HCT116 (cell line): ENCODE measurements at places on chromosomes 3 and 15. TPM values are rescaled to one million over a fixed set of nuclear protein-coding genes. Genes with fewer than 3 reads are reported as not detected.

The OR5K3 gene
- total RNA-seq: not detected

DNA sequence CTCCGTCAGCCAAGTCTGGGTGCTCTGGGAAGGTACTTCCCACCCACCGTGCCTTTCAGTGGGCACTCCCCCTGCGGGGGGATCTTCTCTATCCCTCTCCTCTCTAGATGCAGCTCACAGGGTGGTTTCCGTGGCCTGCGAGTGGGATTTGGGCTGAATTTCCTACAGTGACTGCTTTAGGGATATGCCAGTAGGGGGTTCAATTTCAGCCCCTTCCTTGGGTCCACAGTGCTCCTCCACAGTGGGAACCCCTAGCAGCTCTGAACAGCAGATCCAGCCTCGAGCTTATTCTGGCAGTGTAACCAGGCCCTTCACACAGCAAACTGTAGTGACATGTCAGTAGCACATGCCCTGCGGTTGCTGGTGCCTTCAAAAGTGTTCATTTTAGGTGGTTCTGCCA lies 155.7 kb downstream of the CHDH start:
- no peak for DNase-seq

DNA sequence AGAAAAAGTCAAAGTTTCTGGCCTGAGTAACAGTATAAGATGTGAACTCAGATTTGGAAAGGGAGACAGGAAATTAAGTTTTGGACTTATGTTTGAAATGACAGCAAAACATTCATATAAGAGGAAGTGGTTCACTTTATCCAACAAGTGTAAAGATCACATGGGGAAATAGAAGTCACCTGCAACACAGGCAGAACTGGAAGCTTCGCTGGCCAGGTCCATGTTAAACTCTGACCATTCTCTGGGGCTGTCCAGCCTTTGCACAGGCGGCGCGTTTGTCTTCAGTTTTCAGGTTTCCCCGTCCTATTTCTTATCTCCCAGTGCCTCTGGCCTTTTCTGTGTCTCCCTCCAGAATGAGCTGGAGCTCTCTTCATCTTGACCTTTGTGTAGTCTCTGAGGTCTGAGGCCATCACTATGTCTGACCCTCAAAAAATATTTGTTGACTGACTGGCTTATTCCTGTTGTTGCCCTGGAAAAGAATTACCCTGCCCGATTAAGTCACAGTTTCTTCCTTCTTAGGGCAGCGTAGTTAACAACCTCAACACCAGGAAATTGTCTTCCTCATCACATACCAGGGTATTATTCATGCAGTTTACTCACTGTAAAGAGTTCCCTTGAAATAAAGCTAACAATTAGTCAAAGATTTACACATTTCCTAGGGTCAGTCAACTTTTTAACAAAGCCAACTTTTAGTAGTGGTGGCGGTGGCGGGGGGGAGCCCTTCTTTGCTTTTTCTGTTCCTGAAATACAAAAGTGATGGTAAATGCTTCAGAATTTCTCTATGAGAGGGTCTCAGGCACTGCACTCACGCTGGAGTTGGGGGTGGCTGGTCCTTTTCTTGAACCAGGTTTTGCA lies 959 bp upstream of the RASA2 start:
- DNase-seq: peak; percentile 12

The RPL14 gene
- total RNA-seq: 2,938 TPM

- no peak for DNase-seq
Measured at GRCh38 chr3:183698318-183698751, 738 bp downstream of the YEATS2 start.

The TNFSF10 gene
- total RNA-seq: 0.20 TPM

DNA sequence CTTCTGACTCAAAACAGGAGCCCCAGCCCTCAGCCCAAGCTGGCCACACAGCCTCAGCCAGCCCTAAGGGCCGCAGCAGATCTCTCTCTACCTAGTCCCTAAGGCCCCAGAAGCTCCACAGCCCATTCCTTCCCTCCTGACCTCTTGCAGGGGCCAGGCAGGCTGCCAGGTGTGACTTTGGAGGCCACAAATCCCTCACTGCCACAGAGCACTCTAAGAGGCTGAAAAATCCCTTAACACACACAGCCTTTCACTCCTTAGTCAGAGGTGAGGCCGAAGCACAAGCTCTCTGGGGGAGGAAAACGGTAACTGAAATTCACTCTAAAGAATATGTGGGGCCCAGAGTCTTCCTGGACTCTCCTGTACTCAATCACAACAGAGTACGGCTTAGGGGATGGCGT lies 23.3 kb downstream of the LRRC2 start:
- DNase-seq: no peak

GRCh38 chr15:83404121-83404520 lies 43.0 kb upstream of the SH3GL3 start:
- DNase-seq: no peak

The CHL1 gene
- not detected for total RNA-seq

- DNase-seq: no peak
Measured at GRCh38 chr3:46713898-46714552, 3.6 kb downstream of the PRSS50 start.

GRCh38 chr3:30222441-30222840 lies 384.0 kb upstream of the TGFBR2 start:
- no peak for DNase-seq

The NOX5 gene
- 0.91 TPM for total RNA-seq

DNA sequence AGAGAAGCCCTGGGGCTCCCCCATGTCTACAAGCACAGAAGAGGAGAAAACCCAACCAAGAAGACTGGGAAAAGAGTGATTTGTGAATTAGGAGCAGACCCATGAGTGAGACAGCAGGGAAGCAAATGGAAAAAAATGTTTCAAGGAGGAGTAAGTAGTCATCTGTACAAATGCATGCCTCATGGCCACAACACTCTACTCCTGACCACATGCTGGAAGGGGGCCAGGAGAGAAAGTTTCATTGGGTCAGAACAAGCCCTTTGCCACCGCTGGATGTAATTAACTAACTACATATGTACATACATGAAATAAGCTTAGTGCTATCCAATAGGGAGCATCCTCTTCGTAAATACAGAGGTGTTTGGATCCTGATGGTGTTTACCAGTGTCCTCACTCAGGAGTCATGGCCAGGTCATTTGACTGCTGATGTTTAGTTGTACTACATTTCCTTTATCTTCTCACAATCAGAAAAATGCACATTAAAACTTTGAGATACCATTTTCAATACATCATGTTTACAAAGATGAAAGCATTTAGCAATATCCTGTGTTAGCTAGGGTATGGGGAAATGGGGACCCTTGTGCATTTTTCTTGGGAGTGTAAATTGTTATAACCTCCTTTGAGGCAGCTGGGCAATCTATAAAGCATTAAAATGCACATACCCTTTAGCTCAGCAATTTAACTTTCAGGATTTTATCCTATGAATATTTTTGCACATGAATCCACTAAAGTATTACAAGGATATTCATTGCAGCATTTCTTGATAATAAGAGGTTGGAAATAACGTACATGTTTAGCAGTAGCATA lies 27.1 kb downstream of the CLRN1 start:
- DNase-seq: no peak

- DNase-seq: no peak
Measured at GRCh38 chr15:37733628-37734027, 200.8 kb upstream of the TMCO5A start.

The SOX2 gene
- total RNA-seq: 0.15 TPM

DNA sequence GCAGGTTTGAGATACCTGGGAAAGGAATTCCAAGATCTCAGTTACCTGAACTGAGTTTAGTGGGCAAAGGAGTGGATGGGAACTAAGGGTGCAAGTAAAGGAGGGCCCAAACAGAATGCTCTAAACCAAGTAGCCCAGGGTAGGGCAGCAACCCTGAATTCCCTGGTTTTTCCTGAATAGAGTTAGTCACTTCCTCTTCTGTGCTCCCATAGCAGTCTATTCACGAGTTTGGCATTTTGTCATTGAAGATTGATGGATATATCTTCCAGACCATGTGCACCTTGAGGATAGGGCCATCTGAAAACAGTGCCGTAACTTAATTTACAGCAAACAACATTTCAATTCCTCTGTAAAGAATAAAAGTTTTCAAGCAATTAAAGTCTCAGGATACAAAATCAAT lies 18.5 kb upstream of the PTX3 start:
- no peak for DNase-seq

- no peak for DNase-seq
Measured at GRCh38 chr3:10933021-10933420, 59.5 kb upstream of the SLC6A1 start.

DNA sequence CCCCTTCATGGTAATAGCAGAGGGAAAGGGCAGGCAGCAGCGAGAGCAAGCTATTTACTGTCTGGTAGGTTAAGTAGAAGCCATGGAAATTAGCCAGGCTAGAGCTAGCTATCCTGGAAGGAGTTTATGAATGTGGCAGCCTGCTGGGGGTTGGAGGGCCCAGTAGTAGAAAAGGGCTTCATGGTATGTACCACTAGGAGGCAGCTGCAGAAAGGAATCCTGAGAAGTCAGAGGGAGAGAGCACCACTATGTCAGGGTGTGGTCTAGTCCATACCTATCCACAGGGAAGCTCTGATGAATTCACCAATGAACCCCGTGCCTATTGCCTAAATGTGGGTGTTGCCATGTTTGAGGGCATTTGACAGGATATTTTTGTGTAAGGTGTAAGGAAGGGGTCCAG lies 55.0 kb downstream of the PLAAT1 start:
- DNase-seq: no peak

- no peak for DNase-seq
Measured at GRCh38 chr3:180612364-180612763, 10.4 kb downstream of the TTC14 start.

DNA sequence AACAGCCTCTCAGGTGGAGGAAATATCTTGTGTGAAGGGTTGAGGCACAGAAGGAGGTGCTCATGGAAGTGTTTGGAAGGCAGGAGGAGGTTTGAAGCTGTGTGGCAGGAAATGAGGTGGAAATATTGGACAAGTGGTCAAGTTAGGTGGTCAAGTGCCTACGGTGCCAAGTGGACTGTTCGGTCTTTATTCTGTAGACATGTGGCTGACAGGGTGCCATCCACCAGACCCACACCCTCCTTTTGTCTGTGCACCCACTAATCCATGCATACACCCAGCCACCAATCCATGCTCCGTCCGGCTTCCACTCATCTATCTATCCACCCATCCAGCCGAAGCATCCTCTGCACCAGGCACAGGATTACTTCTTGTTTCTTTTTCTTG lies 2.2 kb downstream of the SLC6A20 start:
- no peak for DNase-seq

The TM6SF1 gene
- not detected for total RNA-seq

The PLAAT1 gene
- total RNA-seq: not detected

- DNase-seq: no peak
Measured at GRCh38 chr15:95718441-95718840, 612.1 kb upstream of the NR2F2 start.

- no peak for DNase-seq
Measured at GRCh38 chr15:34282384-34282783, 55.2 kb downstream of the SLC12A6 start.

The APH1B gene
- total RNA-seq: 8.5 TPM

- DNase-seq: no peak
Measured at GRCh38 chr3:10655105-10655504, 149.7 kb upstream of the ATP2B2 start.

DNA sequence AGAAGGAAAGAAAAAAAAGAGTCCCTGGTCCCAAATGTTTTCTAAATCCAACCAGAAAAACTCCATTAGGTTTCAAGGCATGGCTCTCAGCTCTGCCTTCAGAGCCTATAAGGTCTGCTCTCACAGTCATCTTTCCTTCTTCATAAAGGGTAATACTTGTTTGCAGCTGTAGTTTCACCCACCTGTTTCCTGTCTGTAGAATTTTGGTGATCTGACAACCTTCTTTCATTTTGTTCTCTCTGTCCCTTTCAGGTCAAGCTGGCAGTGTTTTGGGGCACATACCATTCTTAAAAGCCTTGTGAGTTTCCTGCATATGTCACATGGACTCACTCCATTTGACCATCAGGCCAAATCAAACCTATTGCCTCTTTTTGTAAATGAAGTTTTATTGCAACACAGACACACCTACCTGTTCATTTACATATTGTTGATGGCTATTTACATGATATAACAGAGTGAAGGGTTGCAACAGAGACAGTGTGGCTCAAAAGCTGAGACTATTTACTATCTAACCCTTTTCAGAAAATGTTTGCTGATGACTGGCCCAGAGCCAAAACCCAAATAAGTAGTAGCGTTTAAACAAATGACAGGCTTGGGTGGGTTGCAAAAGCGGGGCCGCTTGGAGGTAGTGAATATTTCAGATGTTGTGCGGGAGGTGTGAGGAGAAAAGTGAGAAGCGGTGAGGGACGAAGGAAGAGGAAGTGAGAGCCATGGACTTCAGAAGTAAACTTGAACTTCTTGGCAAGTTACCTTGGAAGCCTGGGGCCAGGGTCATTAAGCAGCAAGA lies 292.7 kb upstream of the PROK2 start:
- no peak for DNase-seq

DNA sequence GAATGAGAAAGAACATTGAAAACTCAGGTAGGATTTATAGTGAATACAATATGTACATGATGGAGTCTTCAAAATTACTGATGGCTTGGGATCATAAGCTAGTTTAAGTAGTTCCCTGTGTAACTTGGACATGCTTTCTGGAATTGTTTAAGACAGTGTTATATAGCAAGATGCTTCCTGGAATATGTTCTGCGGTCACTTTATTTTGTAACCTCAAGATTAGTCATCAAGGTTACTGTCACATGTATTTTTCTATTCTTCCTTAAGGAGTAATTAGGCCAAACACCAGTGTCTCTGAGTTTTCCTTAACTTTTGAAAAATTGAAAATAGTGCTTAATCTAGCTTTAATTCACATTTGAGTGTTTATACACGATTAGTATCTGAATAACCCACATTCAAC lies 760.3 kb upstream of the ARRDC4 start:
- DNase-seq: no peak

GRCh38 chr15:73686781-73687256 lies 2.6 kb downstream of the CD276 start:
- no peak for DNase-seq

- no peak for DNase-seq
Measured at GRCh38 chr3:195700319-195700718, 20.5 kb upstream of the MUC20 start.

DNA sequence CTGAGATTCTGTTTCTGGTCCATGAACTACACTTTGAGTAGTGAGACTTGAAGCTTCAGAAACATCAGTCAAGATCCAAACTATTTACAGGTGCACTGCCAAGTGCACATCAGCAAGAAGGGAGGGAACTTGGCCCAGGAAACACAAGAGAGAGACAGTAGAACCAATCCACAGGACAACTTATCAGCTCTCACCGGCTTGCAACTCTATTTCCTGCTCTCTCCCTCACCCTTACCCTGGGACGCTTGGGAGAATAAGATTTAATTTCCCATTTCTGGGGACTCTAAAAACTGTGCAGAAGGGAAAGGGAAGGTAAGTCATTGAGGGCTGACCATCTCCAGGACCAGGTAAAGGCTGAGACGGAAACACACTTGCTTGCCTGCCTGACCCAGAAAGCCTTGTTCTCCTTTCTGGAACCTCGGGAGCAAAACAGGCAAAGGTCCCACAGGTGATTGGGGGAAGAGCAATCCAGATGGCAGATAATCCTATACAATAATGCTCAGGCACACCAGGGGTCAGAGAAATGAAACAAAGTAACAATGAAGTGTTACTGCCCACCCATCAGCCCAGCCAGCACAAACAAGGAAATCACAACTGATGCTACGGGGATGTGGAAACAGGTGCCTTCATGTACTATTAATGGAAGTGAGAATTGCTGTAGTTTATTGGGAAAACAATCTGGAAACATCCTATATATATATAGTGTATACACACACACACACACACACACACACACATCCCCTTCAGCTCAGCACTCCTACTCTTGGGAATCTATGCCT lies 154.4 kb downstream of the XXYLT1 start:
- DNase-seq: no peak

The PEX5L gene
- not detected for total RNA-seq

- DNase-seq: no peak
Measured at GRCh38 chr3:72496051-72496670, 352.1 kb downstream of the SHQ1 start.

The ARNT2 gene
- 3.0 TPM for total RNA-seq

GRCh38 chr15:76168237-76168984 lies 108.6 kb downstream of the TMEM266 start:
- DNase-seq: no peak

The MESP1 gene
- total RNA-seq: 8.8 TPM
